ENCODE measurements at places on chromosomes 1 and 21. TPM values are rescaled to one million over a fixed set of nuclear protein-coding genes. Genes with fewer than 3 reads are reported as not detected.

- DNase-seq, result no peak
These were observed 12.6 kb upstream of the PLEKHG5 start for GRCh38 chr1:6503884-6504602.

DNA sequence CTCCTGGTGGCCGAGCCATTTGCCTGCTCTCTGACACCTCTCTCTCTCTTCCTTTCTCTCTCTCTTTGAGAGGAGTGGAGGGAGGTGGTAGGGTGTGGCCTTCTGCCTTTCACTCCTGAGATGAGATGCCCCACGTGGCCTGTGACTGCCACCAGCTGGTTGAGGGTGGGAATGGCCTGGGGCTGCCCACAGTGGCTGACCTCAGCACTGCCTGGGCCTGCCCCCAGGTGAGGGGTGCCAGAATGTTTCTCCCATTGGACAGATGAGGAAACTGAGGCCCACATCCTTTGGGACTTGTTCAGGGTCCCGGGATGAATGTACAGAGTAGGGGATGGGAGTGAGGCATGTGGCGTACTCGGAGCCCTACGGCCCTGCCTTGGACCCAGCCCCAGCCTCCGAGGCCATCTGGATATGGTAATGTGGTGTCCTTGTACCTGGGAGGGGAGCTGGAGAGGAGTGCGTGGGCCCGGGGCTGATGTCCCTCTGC is 12.7 kb upstream of the C1orf167 start:
- DNase-seq, result no peak

- DNase-seq, result no peak
These were observed 89.5 kb downstream of the KCNN3 start for GRCh38 chr1:154780541-154780940.

Gene SPRR2A
- polyA plus RNA-seq, result not detected

Gene ADGRB2
- 56.1 TPM for polyA plus RNA-seq

Measured in large intestine (tissue), 12 donors.